ENCODE measurements at places on chromosomes 4 and X. TPM values are rescaled to one million over a fixed set of nuclear protein-coding genes. Genes with fewer than 3 reads are reported as not detected.

HTN3 gene
- not detected for total RNA-seq

ACTRT1 gene
- total RNA-seq: not detected

LARP7 gene
- total RNA-seq: 27.7 TPM

DNAAF6 gene
- not detected for total RNA-seq

DGAT2L6 gene
- not detected for total RNA-seq

DCAF4L1 gene
- 0.11 TPM for total RNA-seq

NELFA gene
- 71.4 TPM for total RNA-seq

PNCK gene
- 19.4 TPM for total RNA-seq

NIPAL1 gene
- 8.5 TPM for total RNA-seq

EPGN gene
- not detected for total RNA-seq

FGFR3 gene
- total RNA-seq: 47.3 TPM

CCDC160 gene
- total RNA-seq: 10.2 TPM

CEP135 gene
- 5.5 TPM for total RNA-seq

MTCP1 gene
- total RNA-seq: 2.3 TPM

KLF8 gene
- total RNA-seq: 9.4 TPM

DCLK2 gene
- 5.7 TPM for total RNA-seq

MSX1 gene
- total RNA-seq: 15.6 TPM

PRSS12 gene
- total RNA-seq: 0.42 TPM

OTOP1 gene
- total RNA-seq: not detected

IL1RAPL1 gene
- total RNA-seq: 4.1 TPM

ZNF157 gene
- 0.12 TPM for total RNA-seq

HPGD gene
- total RNA-seq: 1.7 TPM

SSX4B gene
- total RNA-seq: not detected

TEX13B gene
- not detected for total RNA-seq

TSPAN7 gene
- total RNA-seq: 23.1 TPM

CXCL1 gene
- not detected for total RNA-seq

LEF1 gene
- 67.2 TPM for total RNA-seq

DRD5 gene
- not detected for total RNA-seq

NRK gene
- total RNA-seq: 0.53 TPM

ZNF827 gene
- total RNA-seq: 32.3 TPM

CT83 gene
- not detected for total RNA-seq

SNX25 gene
- 14.8 TPM for total RNA-seq

F9 gene
- total RNA-seq: not detected

All from cardiac muscle cell (in vitro differentiated cells and primary cell).